ENCODE measurements at places on chromosomes 12 and 14. TPM values are rescaled to one million over a fixed set of nuclear protein-coding genes. Genes with fewer than 3 reads are reported as not detected.

The RBP5 gene
- total RNA-seq = 3.0 TPM

The SLC25A21 gene
- 12.1 TPM for total RNA-seq

The GPR137C gene
- total RNA-seq = 5.2 TPM

GRCh38 chr12:57276935-57277563 is 26.1 kb upstream of the STAC3 start:
- peak; percentile 75 for DNase-seq

GRCh38 chr12:50398931-50399330 is 1.8 kb upstream of the LARP4 start:
- DNase-seq = no peak

DNA sequence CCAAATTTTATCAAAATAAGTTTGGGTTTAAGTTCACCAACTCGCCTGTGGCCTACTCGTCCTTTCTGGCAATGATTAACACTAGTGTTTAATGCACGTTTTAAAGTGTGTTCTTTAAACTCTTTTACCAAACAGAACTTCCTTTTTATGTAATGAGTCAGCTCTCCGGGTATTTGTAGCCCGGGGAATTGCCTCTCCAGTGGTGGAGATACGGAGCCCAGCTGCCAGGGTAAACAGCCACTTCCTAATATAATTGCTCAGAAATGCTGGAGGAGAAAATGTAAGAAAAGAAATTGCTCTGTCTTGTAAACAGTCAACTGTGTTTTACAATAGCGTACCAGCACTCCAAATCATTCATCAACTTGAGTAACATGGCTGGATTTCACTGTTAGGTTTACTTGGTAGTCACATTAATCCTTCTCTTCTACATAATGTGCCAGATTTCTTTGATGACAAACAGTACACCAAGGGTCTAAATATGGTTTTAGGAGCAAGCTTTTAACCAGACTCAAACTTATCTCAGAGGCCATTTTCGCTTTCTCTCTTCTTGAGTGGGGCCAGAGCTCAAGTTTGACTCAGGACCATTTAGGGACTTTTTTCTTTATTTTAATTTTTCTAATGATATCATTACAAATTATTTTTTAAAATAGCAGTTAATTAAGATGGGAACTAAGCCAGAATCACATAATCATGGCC is 101.2 kb upstream of the SLC38A2 start:
- DNase-seq = no peak

GRCh38 chr12:112973818-112974231 is 4.5 kb upstream of the OAS2 start:
- no peak for DNase-seq

- DNase-seq = no peak
Observed at GRCh38 chr14:61179796-61180398, 101.2 kb downstream of the TMEM30B start.

GRCh38 chr12:50887191-50887590 is 44.5 kb downstream of the TMPRSS12 start:
- DNase-seq = no peak

DNA sequence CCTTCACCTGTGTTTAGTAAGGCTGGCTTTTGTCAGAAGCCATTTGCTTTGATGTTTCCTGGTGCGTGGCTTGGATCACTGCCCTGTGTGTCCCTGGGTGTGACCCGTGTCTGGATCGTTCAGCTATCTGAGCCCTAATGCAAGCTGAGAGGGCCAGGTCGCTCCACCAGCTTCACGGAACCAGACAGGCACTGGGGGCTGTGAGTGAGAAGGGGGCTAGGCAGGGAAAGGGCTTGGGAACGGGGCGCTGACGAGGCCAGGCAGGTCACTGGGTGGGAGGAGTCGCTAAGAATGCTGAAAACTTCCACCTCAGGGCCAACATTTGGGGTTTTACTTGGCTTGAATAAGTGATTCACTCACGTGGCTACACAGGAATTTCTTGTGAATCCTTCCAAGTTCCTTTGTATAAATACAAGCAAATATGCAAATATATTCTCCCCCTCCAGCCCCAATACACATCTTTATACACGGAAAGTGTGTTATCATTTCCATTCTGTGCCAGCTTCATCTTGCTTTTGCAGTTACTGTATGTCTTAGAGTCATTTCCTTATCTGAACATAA is 24.2 kb upstream of the MMP17 start:
- DNase-seq = no peak

- DNase-seq = peak; percentile 44
Observed at GRCh38 chr14:35949920-35950513, 123.9 kb downstream of the BRMS1L start.

DNA sequence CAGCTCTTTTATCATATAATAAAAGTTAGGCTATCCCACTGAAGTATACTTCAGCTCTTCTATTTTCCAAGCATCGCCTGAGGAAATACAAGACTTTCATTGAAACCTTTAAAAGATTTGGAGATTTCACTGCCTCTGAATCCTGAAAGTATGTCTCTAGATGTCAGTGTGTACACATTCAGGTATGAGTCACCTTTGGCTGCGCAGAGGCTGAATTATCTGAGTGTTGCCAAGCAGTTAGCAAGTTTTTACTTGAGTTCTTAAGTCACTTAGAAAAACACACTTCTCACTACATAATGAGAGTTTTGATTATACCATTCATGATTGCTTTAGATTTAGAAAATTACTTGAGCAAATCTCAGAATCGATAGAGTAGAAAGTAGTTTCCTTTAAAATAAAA is 210.3 kb downstream of the TMTC2 start:
- no peak for DNase-seq

DNA sequence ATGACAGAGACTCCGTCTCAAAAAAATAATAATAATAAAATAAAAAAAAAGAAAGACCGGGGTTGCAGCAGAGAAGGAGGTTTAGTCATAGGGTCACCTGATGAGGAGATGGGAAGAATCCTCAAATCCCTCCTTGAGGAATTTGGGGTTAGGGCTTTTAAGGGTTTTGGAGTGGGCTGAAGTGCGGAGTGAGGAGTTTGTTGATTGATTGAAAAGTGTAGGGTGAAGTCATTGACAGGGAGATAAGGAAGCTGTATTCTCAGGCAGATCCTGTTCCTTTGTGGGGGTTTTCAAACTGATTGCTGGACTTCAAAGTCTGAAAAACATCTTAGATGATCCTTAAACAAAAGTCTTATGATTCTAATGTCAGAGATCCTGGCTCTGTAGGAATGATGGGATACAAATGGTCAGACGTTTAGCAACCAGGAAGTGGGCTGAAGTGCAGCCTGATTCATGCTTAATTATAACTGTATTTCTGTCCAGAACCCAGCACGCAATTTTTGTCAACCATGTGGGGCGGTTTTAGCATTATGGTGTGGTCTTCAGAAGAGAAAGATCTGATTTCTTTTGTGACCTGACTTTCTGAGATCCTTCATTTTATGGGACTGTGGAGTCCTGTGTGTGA is 16.0 kb downstream of the FNTB start:
- no peak for DNase-seq

- DNase-seq = no peak
Observed at GRCh38 chr12:41304526-41304925, 116.4 kb downstream of the PDZRN4 start.

- DNase-seq = peak; percentile 53
Observed at GRCh38 chr12:7937833-7938506, 2.0 kb upstream of the SLC2A3 start.

DNA sequence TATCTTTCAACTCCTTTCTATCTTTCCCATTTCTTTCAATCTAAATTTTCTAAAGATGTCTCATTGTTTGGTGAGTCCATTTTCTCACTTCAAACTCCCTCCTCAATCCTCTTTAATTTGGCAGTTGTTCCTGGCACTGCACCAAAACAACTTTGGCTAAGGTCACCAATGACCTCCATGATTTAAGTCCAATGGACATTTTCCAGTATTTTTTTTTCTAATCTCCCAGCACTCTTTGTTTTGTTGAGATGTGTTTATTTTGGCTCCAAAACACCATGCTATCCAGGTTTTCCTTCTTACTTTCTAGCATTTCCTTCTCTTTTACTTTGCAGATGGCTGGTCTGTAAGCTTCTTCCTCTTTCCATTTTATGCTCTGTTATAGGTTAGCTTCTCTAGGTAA is 42.5 kb upstream of the OTOGL start:
- no peak for DNase-seq

GRCh38 chr12:73225941-73226340 is 953.8 kb downstream of the TRHDE start:
- no peak for DNase-seq

DNA sequence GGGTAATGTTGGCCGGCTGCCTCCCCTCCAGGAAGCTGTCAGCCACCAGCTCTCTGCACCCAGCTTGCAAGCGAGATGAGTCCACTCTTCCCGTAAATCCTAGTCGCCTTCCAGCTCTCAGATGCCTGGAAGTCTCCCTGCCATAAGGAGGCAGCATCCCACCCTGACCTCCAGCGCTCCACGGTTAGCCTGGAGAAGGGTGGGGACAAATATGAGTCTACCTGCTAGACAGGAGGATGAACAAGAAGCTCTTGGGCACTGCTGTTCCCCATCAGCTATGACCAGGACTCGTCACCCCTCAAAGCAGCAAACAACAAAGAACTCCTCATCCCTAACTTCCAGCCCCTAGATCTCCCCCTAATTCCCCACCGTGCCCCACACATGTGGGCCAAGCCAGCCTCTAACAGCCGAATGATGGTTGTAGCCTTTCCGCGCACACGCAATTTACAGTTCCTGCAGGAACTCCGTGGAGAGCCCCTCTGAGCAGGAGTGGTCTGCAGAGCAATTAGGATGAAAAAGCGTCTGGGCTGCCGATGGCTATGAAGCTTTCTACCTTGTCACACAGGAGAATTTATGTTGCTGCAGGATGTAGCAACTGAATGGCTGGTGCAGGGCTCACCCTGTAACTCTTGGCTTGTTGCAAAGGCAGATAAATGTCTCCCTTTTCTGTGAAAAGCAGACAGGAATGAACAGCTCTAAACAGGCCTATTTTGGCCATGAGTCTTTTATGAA is 181.4 kb downstream of the GLT1D1 start:
- no peak for DNase-seq

- no peak for DNase-seq
Observed at GRCh38 chr12:56469007-56469930, 891 bp downstream of the SPRYD4 start.

GRCh38 chr14:88241810-88242209 is 81.3 kb downstream of the KCNK10 start:
- DNase-seq = no peak

All from GM23338 (cell line).